Activated naive CD8-positive, alpha-beta T cell treated with anti-CD3 and anti-CD28 coated beads for 36 hours (primary cell): ENCODE measurements at places on chromosomes 6 and 20. TPM values are rescaled to one million over a fixed set of nuclear protein-coding genes. Genes with fewer than 3 reads are reported as not detected.

The TUBB2B gene
- total RNA-seq, result 0.25 TPM

The CSNK2A1 gene
- 180 TPM for total RNA-seq

The PPP1R16B gene
- total RNA-seq, result 65.4 TPM

The QRSL1 gene
- total RNA-seq, result 22.2 TPM

The IRF4 gene
- total RNA-seq, result 438 TPM

The ASIP gene
- not detected for total RNA-seq

The CFAP206 gene
- not detected for total RNA-seq

The CITED2 gene
- 28.5 TPM for total RNA-seq

- peak; percentile 53 for DNase-seq
Measured at GRCh38 chr6:36118550-36119107, 11.7 kb upstream of the MAPK13 start.

GRCh38 chr20:40683221-40683893, 5.7 kb downstream of the MAFB start:
- DNase-seq, result no peak

- DNase-seq, result no peak
Measured at GRCh38 chr6:126955621-126956020, 162.8 kb upstream of the RSPO3 start.

DNA sequence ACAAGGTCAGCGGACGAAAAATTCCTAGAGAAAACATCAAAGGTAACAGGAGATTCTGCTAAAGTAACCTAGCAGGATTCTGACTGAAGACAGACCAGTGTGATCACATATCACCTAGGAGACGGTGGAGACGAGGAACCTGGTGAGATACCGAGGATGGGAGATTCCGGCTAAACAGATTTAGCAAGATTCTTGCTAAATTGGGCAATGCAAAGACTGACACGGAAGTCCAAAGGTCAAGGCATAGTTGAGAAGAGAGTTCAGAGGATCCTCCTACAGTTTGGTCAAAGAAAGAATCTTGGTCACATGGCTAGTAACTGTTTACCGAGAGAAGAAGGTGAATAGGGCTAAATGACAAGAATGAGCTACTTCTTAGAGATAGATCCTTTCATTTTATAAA, 61.1 kb downstream of the TMEM170B start:
- no peak for DNase-seq

DNA sequence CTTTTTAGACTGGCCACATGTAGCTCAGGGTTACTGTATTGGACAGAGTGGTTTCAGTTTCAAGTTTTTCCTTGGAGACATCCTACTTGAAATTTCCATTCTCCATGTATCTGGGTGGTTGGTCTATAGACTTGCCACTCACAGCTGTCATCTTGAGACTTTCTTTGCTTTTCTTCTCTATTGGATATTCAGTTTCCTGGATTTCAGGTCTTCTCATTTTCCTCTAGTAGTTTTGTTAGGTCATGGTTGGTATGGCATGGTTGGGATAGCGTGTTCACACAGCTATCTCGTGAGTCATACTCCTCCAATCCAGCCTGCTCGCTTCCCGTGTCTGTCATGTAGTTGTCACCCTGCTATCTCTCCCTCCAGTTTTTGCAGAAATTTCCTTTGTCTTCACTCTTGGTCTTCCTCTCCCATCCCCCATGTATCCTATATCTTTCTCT, 48.3 kb downstream of the PTPN1 start:
- DNase-seq, result no peak

DNA sequence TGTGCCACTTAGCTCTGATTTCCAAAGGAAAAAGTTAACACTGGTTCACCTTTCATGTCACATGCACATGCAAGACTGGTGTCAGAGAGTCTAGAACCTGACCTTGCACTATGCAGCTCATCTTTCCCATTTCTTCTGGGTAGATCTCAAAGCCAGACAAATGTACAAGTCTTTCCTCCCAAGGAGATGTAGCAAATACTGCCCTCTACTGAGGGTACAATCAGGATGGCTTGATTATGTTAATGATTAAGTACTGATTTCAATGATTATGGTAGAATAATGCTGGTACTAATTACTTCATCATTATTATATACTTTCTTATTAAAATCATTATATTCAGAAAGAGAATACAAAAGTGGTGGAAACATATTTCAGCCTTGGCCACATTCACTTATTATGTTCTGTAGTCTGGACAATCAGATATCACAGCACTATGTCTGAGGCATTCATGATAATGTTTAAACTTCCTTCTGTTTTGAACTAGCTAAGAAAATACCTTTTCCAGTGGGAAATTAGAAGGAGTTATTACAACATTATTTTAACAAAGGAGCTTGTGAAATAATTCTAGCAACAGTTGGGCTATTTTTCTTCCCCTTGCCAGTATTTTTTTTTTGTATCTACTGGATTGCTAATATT, 68.5 kb upstream of the FOXO3 start:
- no peak for DNase-seq

DNA sequence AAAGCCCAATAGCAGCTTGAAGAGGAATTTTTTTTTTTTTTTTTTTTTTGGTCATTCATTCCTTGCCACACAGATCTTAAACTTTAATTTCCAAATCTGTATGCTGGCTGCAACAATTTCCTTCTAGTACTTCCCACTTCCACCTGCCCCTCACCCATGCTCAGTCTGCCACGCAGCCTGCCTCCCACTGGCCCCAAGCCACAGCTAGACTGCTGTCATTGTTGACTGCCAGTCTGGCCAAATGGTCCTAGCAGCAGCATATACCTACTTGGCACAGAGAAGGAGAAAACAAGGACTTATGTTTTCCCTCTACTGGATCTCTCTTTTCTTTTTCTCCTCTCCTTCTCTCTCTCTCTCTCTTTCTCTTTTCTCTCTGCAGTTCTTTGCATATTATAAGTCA, 118.3 kb upstream of the HEY2 start:
- DNase-seq, result no peak

DNA sequence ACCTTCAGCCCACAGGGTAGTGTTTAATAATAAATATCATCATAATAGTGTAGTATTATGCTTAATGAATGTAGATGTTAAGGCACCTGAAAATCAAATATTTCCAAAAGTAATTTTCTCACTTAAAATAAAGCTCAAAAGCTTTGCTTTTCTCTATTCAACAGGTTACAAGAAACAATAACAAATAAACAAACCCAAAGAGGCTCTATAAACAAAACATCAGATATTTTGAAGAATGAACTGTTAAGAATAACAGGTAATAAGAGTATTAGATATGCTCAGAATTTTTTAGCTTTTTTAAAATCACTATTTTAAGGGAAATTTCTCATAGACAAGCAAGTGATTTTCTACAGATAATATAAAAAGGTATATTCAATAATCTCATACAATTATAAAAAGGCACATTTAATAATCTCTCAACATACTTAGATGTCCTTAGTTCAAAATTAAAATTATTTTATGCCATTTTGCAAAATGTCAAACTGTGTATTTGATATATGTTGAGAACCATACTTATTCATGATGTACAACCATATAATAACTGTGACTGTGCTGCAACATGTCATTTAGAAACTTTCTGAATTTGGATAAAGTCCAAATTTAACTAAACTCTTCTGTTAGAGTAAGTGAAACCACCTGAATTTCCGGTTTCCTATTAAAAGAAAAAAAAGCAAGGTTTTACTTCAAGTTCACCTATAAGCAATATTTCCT, 35.8 kb downstream of the PHIP start:
- DNase-seq, result no peak

- DNase-seq, result no peak
Measured at GRCh38 chr6:83442752-83443151, 11.9 kb upstream of the ME1 start.

DNA sequence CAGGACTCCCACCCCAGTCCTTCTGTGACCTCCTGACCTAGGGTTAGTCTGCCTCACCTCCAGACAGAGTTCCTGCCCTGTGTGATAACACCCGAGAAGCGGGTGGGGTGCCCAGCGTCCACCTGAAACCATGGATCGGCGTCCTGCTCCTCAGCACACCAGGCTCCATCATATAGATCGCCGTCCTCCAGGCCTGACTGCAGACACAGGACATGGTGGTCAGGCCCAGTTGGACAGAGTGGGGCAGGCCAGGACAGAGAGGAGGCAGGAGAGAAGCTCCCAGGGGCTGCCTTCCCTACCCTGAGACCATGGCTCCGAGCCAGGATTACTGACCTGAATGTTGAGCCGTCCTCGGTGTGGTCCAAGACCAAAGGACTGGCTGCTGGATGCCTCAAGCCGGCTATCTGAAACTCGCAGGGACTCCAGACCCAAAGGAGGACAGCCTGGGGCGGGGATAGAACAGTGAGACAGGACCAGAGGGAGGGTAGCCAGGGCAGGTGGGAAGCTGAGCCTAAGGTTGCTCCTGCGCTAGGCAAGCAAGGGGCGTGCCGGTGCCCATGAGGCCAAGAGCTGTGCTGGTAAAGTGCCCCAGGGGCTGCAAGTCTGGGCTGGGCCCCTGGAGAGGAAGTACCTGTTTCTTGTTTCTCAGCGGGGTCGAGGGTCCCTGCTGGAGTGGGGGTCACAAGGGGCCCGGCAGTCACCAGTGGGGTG, 2.2 kb downstream of the CPXM1 start:
- no peak for DNase-seq

- DNase-seq, result no peak
Measured at GRCh38 chr6:166109608-166110007, 58.0 kb downstream of the TBXT start.

- no peak for DNase-seq
Measured at GRCh38 chr20:11323816-11324215, 593.9 kb upstream of the BTBD3 start.

GRCh38 chr6:152954443-152954842, 28.4 kb downstream of the FBXO5 start:
- DNase-seq, result no peak

DNA sequence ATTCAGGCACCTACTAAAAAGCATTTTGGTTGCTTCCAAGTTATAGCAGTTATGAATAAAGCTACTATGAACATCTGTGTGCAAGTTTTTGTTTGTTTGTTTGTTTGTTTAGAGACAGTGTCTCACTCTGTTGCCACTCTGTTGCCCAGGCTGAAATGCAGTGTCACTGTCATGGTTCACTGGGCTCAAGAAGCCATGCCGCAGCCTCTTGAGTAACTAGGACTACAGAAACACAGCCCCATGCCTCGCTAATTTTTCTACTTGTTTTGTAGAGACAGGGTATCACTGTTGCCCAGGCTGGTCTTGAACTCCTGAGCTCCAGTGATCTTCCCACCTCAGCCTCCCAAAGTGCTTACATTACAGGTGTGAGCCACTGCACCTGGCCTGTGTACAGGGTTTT, 795.9 kb downstream of the EPHA7 start:
- no peak for DNase-seq

DNA sequence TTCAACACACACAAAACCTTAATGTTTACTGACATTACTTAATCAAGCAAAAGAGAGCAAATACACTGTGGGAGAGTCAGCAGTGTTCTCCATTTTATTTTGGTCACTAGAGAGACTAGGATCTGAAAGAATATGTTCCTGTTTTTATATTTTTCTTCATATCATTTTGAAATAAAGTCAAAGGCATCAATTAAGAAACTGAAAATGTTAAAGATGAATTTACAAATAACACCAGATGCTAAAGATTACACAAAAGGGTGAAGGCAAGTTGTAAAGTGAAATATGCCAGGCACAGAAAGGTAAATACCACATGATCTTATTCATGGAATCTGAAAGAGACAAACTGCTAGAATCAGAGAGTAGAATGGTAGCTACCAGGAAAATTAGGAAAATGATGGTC, 60.3 kb upstream of the FABP7 start:
- DNase-seq, result no peak

DNA sequence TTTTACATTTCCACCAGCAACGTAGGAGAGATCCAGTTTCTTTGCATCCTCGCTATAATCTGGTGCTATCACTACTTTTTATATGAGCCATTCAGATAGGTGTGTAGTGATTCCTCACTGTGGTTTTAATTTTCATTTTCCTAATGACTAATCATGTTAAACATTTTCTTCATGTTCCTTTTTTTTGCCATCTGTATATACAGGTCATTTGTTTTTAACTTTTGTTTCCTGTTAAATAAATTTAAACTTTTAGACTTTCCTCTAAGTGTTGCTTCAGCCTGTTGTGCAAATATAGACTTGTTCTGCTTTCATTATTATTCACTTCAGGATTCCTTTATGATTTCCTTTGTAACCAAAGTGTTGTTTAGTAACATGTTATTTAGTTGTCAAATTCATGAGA, 697.4 kb downstream of the PTPRT start:
- no peak for DNase-seq

DNA sequence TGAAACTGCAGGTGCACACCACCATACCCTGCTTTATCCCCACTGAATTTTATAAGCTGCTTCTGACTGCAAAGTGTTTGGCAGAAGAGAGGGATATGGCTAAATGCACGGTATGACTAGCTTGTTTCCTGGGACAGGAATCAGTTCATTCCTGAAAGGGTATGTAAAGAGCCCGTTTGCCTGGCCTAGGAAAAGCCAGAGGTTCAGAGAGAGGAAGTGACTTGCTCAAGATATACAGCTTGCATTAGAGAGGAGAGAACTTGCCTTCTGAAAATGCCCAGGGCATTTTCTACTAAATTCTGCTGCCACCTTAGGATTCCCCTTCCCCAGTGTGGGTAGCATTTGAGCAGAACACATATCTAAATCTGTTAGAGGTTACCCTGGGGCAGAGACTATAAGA, 683 bp upstream of the GCNT2 start:
- DNase-seq, result no peak

GRCh38 chr20:42972591-42972990, 217.1 kb downstream of the PTPRT start:
- no peak for DNase-seq

GRCh38 chr6:87139236-87139635, 16.1 kb upstream of the ZNF292 start:
- no peak for DNase-seq

DNA sequence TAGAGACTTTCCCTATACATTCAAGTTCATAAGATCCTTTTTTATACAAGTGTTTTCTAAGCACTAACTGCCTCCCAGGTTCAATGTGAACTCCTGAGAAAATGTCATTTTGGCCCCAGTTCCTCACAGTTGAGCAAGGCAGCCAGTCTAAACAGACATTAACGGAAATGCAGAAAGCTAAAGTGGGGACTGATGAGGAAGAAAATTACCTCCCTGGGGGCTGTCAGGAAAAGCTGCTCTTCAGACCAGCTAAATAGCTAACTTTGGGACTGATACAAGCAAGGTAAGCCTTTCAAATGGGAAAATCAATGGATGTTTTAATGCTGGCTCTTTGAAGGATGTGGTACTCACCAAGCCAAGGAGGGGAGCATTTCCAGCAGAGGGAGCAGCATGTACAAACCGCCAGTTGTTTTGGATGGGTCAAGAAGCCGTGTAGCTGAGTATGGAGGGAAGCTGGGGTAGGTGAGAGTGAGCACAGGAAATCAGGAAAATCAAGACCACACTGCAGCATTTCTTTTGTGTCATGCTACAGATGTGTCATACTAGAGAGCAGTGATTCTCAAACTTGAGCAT, 180.8 kb upstream of the CHD6 start:
- DNase-seq, result no peak

GRCh38 chr20:2760297-2760951, 40.0 kb downstream of the CPXM1 start:
- DNase-seq, result no peak

- no peak for DNase-seq
Measured at GRCh38 chr6:37454420-37455140, 21.6 kb downstream of the CMTR1 start.

GRCh38 chr6:158625881-158626305, 18.6 kb downstream of the DYNLT1 start:
- no peak for DNase-seq

- peak; percentile 54 for DNase-seq
Measured at GRCh38 chr6:125904871-125905270, 51.7 kb upstream of the HINT3 start.

- no peak for DNase-seq
Measured at GRCh38 chr20:26169506-26169905, 472.9 kb upstream of the ZNF337 start.

GRCh38 chr20:38148328-38149102, 16.6 kb downstream of the TGM2 start:
- DNase-seq, result no peak
